ENCODE measurements at places on chromosomes 2 and 18.
A peak's percentile ranks its signal among the peaks of the same experiment; 100 is the strongest.

GRCh38 chr2:218003281-218003944 is 618 bp upstream of the TNS1 start:
- DNase-seq: no peak

GRCh38 chr2:161124201-161124600 is 36.0 kb upstream of the TANK start:
- no peak for DNase-seq

- no peak for DNase-seq
These were observed 66.0 kb upstream of the ITGA6 start for GRCh38 chr2:172361360-172361759.

DNA sequence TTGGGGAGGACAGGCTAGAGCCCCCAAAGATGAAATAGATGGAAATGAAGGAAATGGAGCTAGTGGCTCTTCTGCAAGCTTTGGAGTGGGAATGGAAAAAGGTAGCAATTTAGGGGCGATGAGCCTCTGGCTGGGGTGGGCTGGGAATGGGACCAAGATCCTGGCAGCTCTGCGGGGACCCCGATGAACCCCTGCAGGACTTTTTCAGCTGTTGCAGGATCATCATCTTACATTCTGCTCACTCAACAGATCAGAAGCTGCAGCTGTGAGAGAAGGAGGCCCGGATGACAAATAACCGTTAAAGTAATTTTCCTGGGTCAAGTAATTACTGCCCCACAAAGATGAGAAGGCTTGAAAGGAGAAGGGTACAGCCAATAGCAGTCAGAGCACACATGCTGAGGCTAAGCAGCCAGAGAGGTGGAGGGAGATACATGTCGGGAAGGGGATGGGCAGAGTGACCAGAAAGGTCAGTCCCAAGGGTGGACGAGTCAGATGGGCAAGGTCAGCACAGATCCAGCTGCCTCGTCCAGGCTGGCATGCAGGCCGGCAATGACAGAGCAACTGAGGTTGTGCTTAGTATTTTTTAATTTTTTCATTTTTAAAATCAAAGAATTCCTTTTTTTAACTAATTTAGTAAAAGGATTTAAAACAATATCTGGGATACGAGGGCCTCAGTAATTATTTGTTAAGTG is 245.0 kb upstream of the RAB6C start:
- DNase-seq: no peak

- no peak for DNase-seq
These were observed 8.7 kb upstream of the SERPINB13 start for GRCh38 chr18:63578357-63578958.

DNA sequence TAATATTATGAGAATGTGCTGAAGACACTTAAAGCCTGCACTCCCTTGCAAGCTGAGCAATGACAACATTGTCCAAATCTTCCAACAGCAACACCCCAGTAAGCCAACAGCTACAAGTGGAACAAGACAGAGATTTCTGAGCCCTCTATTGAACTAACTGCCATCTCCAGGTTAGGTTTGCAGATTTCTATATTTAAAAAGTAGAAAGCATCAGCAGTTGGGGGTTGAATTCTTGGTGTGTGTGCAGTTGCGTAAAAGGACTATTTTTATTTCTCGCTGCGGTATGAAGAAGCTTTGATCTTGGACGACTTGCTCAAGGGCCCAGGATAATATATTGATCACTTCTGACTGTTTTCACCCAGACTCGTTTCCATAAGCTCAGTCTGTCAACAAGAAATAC is 106.2 kb upstream of the ZFP36L2 start:
- no peak for DNase-seq

DNA sequence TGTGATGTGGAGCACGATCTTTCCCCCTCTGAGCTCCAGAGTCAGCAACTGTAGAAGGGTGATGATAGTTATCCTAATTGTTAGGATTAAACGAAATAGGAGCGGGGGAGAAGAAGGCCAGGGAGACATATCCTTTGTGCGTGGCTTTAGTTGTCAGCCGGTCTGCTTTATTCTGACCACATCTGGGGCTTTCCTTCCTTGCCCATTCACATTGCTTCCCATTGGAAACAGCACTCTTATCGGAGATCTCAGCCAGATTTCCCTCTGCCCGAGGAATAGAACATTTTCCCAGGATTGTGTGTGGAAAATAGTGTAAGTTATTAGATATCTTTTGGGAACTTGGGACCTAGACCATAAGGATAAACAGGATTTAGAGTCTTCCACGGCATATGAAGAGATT is 1.5 kb downstream of the RALB start:
- DNase-seq: no peak

DNA sequence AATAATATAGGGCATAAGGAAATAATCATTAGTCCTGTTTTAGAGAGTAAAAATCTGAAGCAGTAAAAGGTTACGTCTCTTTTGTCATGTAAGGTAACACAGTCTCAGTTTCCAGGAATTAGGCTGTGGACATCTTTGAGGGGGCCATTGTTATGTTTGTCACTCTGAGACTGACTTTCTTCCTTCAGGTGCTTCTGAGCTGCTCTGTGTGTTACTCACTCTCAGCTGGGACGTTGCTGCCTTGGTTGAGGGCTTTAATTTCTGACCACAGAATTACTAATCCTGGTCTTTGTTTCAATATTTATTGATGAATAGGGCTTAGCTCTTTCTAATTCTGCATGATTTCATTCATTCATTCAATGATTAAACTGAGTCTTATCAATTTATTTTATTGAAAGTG is 55.9 kb upstream of the SLC38A11 start:
- DNase-seq: no peak

DNA sequence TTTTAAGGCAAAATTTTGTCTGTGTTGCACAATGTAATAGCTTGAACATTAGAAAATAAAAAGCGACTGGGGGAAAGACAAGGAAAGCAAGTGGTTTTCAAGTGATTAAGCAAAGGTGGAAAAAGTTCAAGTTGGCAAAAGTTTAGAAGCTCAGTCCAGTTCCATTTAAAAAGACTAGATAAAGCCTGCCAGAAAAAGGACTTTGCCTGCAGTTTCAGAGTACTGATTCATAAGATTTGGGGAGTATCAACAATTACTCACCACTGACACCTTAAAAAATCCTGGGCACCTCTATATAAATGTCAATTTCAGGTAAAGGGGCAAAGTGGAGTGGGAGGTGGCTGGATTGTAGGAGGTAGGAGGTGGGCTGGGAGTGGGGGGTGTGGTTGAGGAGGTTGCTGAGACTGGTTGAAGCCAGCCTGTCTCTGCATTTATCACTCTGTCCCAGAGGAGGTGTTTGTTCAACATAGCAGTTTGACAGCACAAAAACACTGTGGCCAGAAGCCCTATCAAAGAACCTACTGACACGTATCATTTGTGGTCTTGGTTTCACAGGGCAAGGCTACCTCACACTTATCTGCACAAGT is 14.6 kb downstream of the ZEB2 start:
- DNase-seq: no peak

GRCh38 chr2:106869512-106870275 is 16.3 kb downstream of the ST6GAL2 start:
- no peak for DNase-seq

DNA sequence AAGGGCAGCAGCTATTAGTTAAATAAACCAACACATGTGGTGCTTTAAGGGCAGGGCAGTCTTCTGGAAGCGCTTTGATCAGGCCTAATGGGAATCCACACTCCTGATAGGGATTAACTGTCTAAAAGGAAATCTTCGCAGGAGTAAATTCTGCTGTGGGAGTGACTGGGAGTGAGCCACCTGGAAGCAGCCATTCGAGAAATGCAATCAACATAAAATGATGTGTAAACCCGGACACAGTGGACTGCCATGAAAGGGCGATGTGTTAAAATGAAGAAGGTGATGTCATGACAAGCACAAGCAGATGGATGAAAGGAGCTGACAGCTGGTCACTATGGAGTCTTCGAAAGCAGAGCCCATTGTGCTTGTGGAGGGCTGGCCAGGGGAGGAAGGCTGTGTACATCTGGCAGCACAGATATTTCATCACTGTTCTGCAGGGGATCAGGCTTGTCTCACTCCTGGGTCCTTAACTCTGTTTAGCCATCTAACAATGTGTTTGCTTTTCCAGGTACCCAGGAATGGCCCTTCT is 24.8 kb upstream of the GALNT14 start:
- DNase-seq: no peak

- peak; percentile 78 for DNase-seq
These were observed 10.5 kb downstream of the CROCC2 start for GRCh38 chr2:240916571-240917008.

- no peak for DNase-seq
These were observed 22.9 kb downstream of the INO80C start for GRCh38 chr18:35474884-35475283.

- DNase-seq: no peak
These were observed 53.9 kb downstream of the MYO7B start for GRCh38 chr2:127589358-127589757.
